ENCODE measurements at places on chromosomes 5 and 9. TPM values are rescaled to one million over a fixed set of nuclear protein-coding genes. Genes with fewer than 3 reads are reported as not detected.

- DNase-seq: no peak
These were observed 154.6 kb downstream of the PIK3R1 start for GRCh38 chr5:68370196-68370595.

Gene SMIM33
- total RNA-seq: under 0.01 TPM

Gene IARS1
- 73.2 TPM for total RNA-seq

DNA sequence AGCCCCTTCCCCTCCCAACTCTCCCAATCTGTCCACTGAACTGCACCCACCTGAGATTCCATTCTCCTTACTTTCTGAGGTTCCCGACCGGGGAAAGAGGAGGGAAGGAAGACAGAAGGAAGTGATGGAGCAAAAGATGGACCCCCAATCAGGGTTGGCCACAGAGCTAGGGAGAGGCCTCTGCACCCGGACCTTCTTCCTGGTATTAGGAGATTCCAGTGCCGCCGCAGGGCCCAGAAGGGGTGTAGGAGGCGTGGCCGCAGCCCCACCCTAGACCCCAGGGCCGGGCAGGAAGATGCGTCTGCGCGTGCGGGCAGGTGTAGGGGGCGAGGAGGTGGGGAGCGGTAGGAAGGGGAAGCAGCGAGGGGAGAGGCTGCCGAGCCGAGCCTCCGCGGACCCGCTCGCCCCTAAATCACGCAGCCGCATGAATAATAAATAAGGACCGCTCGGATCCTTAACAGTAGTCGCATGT lies 104.2 kb upstream of the MVB12B start:
- DNase-seq: peak; percentile 16

GRCh38 chr5:32736842-32737241 lies 25.7 kb downstream of the NPR3 start:
- no peak for DNase-seq

DNA sequence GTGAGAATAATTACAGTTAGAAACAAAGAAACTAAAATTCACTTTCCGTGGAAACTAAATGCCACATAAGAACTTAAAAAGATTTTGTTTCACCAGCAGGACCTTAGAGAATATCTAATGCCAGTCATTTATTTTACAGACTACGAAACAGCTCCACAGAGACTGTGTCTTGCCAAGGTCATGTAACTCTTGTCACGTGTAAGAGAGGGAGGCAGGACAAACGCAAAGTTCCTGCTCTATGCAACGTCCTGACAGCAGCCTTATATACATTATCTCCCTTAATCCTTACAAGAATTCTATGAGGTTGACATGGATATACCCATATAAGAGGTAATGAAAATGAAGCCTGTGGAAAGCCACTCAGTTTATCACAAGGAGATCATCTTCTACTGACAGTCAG lies 39.4 kb downstream of the CTNNAL1 start:
- no peak for DNase-seq

Gene GALNT12
- total RNA-seq: 6.5 TPM

- peak; percentile 96 for DNase-seq
These were observed 1.1 kb upstream of the TRIM41 start for GRCh38 chr5:181221792-181222629.

GRCh38 chr9:96621618-96622017 lies 2.0 kb upstream of the CDC14B start:
- peak; percentile 6 for DNase-seq

DNA sequence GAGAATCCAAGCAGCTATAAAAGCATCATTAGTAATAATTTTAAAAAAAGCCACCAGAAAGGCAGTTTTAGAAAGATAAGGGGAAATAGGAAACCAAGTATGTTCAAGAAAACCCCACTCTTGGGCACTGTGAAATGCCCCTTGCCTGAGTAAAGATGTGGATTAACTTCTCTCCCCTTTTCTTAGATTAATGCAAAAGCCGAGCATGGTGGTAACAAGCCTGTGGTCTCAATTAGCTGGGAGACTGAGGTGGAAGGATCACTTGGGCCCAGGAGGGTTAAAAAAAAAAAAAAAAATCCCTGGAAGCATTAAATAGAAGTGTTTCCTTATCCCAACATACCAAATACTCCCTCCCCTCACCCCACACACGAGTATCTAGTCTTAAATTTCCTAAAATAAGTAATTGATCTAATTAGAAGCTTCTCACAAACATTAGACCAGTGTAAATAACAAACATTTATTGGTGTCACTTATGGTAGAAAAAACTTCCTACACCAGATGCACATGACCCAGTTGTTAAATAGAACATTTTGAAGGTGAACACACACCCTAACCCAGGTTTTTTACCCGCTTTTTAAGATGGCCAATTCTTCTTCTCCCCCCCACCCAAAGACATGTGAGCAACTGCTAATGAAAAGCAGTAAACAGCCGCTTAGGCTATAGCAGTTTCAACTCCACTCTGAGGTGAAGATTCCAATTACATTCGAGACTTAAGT lies 5.2 kb downstream of the HSPA5 start:
- DNase-seq: no peak

- DNase-seq: no peak
These were observed 37.4 kb downstream of the ZFAND5 start for GRCh38 chr9:72327631-72328030.

GRCh38 chr5:175284806-175285205 lies 159.2 kb downstream of the DRD1 start:
- DNase-seq: no peak

- DNase-seq: no peak
These were observed 390.4 kb upstream of the CDH6 start for GRCh38 chr5:30802961-30803705.

Gene KIF24
- 2.2 TPM for total RNA-seq

Gene TPPP
- 12.9 TPM for total RNA-seq

DNA sequence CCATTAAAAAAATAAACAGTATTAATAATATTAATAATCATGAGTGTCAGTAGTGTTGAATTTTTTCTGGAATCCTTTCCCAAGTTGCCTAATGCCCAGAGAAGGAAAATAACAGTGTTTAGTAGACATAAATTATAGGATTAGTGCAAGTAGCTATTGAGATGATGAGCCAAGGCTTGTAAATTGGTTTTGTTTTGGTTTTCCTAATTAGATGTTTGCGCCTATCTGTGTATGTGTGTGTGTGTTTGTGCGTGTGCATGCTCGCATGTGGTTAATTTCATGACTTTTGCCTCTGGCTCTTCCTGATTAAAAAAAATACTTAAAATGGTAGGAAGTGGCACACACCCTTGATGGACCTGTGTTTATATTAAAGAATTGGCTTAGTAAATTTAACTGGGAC lies 55.4 kb downstream of the FXN start:
- no peak for DNase-seq

DNA sequence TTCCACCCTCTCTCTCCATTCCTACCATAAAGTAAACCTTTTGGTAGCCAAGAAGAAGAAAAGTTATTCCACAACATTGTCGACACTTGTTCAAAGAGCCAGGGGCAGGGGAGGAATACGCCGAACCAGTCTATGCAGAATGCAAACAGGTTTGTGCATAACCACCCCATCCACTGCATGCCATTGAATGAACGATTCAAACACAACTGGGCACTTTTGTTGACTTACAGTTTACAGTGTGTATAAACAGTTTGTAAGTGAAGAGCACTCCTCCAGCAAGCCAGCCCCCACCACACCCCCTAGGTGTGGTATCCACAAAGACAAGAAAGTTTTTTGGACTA lies 6.8 kb upstream of the S1PR3 start:
- DNase-seq: no peak

Gene PCDHA2
- under 0.01 TPM for total RNA-seq

DNA sequence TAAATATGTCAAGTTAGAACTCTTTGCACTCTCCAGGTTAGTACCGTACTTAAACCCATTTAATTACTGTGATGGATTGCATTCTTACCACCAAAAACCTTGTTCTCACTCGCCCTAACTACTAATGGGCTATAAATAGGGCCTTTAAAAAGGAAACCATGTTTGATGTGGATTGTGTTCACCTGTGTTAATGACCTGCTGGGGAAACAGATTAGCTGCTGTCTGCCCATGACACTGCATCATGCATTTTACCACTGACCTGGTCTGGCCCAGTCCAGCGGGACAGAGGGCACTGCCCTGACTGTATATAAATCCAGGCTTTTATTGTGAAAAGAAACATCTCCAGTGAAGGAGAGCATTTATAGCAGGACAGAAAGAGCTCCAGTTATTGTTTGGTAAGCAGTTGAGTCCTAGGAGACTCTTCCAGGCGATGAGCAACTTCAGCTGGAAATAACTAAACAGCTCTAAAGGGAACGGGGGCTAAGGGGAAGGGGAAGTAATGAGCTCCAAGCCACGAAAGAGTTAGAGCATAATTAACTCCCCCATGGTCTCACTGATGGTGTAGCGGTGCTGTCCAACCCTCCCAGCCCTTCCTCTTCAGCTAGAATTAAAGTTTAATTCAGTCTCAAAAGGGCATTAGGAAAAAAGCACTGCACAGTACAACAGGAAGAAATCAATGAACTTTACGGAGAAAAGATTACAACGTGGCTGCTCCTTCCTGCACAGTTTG lies 303.1 kb downstream of the ENC1 start:
- DNase-seq: no peak

DNA sequence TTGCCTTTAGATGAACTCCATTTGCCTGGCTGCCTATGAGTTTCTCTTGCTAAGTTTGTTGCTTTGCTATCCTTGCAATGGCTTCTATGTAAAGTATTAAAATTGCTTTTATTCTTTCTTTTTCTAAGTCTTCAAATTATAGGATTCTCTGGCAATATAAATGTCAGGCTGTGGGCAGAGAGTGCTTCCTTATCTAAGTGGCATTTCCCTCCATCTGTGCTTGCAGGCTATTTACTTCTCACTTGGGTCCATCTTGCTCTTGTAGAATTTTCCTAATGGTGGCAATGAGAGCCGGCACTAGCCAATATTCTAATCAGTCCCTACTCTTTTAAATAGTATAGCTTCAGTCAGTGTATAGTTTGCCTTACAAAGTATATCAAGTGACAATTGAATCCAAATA lies 63.3 kb downstream of the FAM174A start:
- DNase-seq: no peak

DNA sequence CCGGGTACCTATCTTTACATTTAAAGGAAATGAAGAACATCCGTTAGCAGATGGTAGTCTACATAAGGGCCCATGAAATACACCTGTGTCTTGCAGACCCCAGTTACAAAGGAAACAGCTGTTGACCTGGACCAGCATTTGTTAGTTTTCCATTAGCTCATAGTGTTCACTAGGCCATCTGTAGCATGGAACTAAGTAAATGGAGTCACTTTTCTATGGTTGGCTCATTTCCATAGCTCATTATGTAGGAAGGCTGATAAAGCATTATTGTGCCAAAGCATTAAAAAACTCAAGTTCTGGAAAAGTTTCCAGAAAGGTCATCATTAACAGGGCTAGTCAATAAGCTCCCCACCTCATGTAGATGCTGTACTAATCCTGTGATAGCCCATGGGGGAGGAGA lies 62.1 kb downstream of the PCSK1 start:
- no peak for DNase-seq

DNA sequence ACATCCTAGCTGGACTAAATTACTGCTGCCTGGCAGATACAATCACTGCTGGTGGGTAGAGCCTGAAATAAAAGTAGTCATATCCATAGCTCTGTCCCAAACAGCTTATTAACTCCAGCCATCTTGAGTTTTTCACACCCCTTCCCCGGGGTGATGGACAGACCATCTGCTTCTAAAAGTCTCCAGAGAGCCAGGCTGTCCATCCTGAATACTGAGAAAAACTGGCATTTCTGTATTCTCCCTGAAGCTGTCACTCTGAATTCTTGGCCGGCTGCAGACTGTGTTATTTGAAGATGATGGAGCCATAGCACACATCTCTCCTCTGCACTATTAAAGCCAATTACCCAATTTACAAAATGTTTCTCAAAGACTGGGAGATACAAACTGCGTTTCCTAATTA lies 118.6 kb downstream of the GABBR2 start:
- DNase-seq: no peak

Gene HRCT1
- not detected for total RNA-seq

DNA sequence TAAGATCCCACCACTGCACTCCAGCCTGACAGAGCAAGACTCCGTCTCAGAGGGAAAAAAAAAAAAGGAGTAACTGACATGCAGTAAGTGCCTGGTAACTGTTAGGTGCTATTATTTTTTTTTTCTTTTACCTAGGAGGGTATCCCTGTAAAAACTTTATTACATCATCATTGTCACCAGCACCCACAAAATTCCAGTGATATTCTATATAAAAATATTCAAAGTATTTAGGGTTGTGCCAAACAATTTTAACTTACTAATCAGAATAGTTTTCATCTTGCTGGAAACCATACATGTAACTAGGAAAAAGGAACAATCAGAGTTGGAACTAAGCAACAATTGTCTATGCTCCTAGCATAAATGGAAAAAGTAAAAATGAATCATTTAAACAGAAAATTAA lies 112.4 kb downstream of the SSBP2 start:
- no peak for DNase-seq

DNA sequence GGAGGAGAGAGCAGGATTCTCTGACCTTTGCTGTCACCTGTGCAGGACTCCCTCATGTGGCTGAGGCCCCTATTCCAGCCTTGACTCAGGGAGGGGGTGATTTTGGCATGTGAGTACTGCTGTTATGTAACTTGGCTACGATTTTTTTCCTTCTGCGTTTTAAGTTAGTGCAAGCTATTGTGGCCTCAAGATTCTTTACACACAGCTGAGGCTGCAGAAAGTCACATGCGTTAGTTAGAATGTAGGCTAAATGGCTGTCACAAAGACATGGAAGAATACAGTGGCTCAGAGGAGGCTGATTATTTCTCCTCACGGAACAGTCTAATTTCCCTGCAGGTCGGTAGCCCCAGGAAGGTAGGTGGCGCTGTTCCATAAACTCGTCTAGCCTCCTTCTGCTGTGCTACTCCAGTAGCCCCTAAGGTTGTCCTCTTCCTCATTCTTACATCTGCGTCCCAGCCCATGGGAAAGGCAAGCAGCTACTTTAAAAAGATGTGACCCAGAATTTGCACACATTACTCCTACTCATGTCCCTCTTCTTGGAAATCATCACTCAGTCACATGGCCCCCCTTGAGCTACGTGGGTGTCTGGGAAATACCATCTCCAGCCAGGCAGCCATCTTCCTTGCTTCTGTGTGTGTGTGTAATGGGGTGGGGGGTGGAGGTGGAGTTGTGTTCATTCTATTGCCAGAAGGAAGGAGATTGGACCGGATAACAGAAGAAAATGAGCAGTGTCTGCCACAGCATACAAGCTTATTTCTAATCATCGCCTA lies 486.6 kb downstream of the CCDC171 start:
- DNase-seq: peak; percentile 34

- no peak for DNase-seq
These were observed 41.7 kb downstream of the UNC5A start for GRCh38 chr5:176851871-176852658.

DNA sequence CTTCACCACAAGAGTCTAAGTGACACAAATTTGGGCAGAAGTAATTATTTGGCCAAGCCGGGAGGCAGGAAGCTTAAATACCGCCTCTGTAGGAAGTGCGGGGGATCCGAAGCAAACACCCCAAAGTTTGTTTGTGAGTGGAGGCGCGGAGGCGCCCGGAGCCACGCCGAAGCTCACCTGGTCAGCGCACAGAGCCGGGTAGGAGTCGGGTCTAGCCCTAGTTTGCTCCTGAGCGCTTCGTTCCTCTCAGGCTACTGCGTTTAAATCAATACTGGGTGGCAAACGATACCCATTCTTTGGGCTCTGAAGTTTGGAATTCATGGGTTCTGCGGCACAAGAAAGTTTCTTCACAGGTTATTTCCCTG lies 855 bp downstream of the MCC start:
- DNase-seq: no peak

GRCh38 chr9:116979456-116979855 lies 292.4 kb downstream of the TRIM32 start:
- no peak for DNase-seq

Measured in hematopoietic multipotent progenitor cell (in vitro differentiated cells).